Activated T-cell treated with anti-CD3 and anti-CD28 coated beads, Interleukin-2, amount 50 U/mL, for 48 hours (primary cell): ENCODE measurements at places on chromosomes 1 and 21.

GRCh38 chr1:119015547-119015946 is 27.4 kb upstream of the TBX15 start:
- no peak for DNase-seq

- no peak for DNase-seq
Measured at GRCh38 chr1:118184739-118185083, 317 bp downstream of the SPAG17 start.

- no peak for DNase-seq
Measured at GRCh38 chr1:106755682-106756406, 300.6 kb upstream of the PRMT6 start.

DNA sequence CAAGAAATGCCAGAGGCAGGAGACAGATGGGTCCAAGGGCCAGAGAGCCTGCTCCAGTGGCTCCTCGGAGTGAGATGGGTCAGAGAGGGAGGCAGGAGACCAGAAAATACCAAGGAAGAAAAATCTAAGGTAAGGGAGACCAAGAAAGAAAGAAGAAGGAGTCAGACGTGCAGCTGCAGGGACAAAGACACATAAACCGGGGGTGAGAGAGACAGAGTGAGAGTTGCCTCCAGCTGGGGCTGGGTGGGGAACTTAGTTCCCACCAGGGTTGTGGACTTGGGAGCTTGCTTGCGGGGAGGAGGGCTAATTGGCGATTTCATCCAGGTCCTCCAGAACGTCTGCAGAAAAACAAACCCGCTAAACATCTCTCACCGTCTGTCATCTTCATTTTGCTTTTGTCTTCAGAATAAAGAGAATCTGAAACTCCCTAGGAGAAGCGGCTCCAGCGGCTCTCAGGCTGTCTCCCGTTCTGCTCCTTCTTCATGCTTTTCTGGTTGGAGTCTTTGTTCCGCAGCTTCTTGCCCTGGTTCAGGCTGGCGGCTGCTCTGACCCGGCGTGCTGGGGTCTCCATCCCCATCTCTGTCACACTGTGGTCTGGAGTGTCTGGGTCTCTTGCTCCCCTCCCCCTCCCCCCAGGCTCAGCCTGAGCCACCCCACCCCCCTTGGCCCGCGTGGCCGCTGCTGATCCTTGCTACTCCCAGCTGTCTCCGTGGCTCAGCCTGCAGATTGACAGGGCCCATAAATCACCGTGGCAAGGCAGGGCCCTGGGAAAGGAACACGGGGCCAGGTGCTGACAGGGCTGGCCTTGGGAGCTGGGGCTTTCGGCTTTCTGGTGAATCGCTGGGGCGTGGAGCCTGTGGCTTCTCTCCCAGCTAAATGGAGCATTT is 66.6 kb downstream of the UBIAD1 start:
- no peak for DNase-seq

- DNase-seq, result no peak
Measured at GRCh38 chr1:26727476-26727875, 31.7 kb downstream of the ARID1A start.

GRCh38 chr1:158334526-158335212 is 3.3 kb upstream of the CD1B start:
- no peak for DNase-seq

- DNase-seq, result peak; percentile 80
Measured at GRCh38 chr1:153572569-153573015, 6.9 kb upstream of the S100A2 start.

GRCh38 chr1:6033986-6034749 is 11.5 kb upstream of the KCNAB2 start:
- peak; percentile 58 for DNase-seq

DNA sequence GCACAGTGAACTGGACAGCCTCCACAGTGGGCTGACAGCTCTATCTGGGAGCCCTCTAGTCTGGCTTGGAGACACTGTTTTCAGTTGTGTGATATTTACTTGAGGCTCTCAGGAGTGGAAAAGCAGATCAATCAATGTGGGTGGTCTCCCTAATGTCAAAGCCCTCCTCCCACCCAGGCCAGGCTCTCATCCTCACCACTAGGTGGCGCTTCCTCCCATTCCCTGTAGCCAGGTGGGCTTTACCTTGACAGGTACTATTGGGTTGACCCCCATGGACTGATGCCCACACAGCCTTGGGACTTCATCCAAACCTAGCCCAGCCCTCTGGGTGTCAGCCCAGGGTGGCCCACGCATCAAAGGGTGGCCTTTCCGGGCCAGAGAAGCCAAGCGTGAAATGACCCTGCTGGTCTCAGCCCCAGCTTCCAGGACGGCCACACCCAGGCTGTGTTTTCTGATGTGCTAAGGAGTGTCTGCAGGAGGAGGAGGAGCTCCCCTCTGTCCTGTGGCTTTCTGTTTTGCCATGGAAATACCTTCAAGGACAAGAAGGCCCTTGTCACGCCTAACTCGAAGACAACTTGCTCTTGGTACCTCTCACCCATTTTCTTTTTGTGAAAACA is 54.0 kb downstream of the CLIC6 start:
- DNase-seq, result peak; percentile 46

- DNase-seq, result no peak
Measured at GRCh38 chr1:43220905-43221778, 48.6 kb upstream of the TMEM125 start.

- no peak for DNase-seq
Measured at GRCh38 chr1:72601035-72601674, 318.8 kb upstream of the NEGR1 start.
